ENCODE measurements at places on chromosomes 4 and X.

- DNase-seq, result peak; percentile 79
Measured at GRCh38 chr4:3436798-3437581, 4.8 kb upstream of the HGFAC start.

DNA sequence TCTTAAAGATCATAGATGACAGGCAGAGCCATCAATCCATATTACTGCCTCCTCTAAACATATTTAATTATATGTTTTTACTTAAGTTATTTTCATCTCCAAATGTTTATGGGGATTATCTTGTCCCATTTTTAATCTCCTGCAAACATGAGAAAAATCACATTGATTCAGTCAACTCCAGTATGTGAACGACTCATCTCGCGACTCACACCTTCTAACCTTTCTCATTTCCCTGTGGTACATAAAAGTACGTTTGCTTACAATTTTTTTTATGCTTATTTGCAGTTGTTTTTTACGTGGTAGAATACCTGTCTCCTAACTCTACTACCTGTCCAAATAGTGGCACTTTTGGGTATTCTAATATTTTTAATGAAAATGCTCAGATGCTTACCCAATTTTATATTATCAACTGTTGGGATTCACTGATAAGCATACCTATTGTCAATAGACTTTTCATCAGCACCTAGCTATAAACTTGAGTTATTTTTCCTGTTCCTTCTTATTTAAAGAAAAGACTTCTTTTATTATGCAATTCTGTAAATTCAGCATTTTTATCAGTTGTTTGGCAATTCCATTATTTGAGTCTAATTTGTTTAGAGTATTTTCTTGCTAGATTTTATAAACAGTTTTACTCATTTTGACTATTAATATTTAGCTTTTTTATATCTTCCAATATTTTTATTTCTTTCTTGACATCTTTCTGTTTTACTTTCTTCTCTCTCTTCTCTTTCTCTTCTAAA lies 276.6 kb downstream of the ANK2 start:
- no peak for DNase-seq

GRCh38 chrX:53637479-53637878 lies 49.0 kb downstream of the HUWE1 start:
- no peak for DNase-seq

DNA sequence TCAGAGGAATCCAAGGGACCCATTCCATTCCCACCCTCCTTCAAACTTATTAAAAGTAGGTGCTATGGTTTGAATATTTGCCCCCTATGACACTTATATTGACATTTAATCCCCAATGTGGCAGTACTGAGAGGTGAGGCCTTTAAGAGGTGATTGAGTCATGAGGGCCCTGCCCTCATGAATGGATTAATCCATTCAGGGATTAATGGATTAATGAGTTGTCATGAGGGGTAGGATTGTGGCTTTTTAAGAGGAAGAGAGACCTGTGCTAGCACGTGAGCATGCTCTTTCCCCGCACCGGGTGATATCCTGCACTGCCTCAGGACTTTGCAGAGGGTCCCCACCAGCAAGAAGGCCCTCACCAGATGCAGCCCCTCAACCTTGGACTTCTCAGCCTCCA lies 50.1 kb downstream of the IRF2 start:
- no peak for DNase-seq

- DNase-seq, result no peak
Measured at GRCh38 chr4:91916219-91916618, 387.5 kb upstream of the GRID2 start.

DNA sequence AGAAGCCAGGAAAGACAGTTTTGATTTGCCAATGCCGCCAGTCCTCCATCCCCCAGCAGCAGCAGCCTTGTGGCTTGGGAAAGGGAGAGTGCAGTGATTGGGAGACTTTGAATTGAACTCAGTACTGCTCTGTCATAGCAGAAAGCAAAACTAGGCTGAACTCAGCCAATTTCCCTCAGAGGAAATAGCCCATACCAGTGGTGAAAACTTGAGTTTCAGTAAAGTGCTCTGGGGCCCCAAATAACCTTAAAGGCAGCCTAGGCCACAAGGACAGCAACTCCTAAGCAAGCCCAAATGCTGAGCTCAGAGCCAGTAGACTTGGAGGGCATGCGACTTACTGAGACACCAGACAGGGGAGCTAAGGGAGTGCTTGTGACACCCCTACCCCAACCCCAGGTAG lies 2.0 kb upstream of the PROM1 start:
- no peak for DNase-seq

- no peak for DNase-seq
Measured at GRCh38 chr4:136750897-136751296, 781.4 kb downstream of the PCDH18 start.

DNA sequence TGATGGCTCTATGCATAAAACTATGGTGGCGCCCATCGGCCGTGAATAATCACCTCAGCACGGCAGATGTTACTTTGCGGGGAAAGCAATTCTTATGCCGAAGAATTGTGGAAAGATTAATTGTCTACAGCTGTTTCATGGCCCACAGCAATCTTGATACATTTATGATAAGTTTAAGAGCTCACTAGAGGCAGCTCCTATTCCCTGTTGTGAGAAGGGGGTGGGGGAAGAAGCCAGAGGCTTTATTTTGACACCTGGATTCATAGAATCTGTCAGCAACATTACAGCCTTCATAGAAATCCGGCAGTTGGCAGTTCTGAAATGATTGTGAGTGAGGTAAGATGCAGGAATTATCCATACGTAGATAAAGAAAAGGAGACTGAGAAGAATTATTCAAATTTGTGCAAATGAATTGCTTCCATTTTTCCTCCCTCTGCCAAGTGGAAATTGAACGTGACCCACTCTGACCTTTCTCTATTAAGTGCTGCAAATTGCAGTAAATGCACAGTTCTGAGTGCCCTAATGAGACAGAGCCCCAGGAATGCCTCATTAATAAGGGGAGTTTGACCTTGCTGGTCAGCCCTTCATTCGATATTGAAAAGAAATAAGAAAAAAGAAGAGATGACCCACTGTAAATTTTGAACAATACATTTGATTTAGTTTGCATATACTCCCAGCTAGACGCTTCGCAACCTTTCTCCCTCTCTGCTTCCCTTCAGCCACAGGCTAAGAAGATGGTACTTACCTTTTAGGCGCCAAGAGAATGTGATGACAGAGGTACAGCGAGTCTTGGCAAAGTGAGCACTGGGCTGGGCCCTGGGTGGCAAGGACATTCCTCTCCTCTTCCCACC lies 188.8 kb downstream of the GPAT3 start:
- no peak for DNase-seq

GRCh38 chrX:124392794-124393193 lies 46.4 kb downstream of the SH2D1A start:
- no peak for DNase-seq

DNA sequence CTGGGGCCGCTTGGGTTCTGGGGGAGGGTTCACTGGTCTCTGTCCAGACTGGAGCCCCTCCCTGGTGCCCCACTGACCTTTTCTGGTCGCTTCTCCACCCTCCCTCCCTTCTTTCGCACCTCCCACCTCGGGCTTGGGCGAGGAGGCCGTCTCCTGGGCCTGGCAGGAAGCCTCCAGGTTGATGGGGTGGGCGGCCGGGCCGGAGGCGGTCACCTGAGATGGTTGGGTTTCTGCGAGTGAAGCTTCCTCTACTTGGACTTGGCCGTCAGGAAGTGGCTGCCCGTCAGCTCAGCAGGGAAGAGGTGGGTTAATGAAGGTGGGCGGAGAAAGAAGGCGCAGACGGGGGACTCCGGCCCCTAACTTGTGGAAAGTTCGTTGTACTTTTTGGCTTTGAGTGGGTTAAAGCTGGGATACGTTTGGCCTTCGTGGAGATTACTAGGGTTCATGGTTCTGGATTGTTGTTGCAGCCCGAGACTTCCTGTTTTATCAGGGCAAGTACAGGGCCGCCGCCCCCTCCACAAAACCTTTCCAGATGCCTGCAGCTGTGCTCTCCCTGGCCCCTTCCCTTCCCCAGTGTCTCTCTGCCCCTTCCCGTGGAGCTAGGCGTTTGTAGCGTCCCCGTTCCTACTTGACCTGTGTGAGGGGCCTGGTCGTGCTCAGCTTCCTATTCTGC lies 1.2 kb downstream of the AKAP17A start:
- DNase-seq, result peak; percentile 38

- DNase-seq, result no peak
Measured at GRCh38 chrX:115952417-115953092, 218.0 kb upstream of the AGTR2 start.

Data from AG08395 (cell line).